Stimulated activated CD4-positive, alpha-beta T cell treated with anti-CD3 and anti-CD28 coated beads, Interleukin-1b, Interleukin-23, amount 100 ng/mL, for 1 hour (primary cell): ENCODE measurements at places on chromosomes 7 and 10.
A peak's percentile ranks its signal among the peaks of the same experiment; 100 is the strongest.

DNA sequence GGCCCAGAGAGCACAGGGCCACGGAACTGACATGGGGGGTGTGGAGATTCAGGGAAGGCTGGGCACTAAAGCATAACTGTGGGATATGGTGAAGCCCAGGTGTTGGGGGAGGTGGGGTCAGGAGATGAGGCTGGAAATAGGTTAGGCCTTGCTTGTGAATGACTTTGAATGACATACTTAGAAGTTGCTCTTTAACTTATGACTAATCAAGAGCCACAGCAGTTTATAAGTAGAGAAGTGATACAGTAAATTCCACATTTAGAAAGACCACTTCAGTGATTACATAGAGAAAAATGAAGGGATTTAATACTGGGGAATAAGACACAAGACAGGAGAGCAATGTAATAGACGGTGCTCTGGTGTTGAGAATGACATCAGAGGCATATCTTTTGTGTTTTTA, 120.8 kb upstream of the SEC61G start:
- no peak for DNase-seq

DNA sequence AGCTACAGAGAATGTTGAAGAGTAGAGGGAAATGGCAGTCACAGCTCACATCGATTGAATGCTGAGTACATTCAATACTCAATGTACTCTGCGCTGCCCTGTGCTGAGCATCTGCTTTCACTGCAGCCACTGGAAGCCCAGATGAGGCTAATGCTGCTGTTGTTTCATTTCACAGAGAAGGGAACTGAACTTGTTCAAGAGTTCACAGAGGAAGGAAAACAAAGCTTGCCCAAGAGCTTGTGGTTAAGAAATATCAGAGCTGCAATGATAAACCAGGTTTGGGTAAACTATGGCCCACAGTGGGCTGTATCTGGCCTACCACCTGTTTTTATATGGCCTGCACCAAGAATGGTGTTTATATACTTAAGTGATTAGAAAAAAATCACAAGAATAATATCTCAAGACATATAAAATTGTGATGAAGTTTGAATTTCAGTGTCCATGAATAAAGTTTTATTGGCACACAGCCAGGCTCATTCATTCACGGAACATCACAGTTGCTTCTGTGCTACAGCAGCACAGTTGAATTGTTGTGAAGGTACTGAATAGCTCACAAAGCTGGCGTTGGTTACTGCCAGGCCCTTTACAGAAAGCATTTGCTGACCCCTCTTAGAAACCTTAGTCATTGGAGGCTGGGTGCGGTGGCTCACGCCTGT, 64.1 kb downstream of the CFAP58 start:
- no peak for DNase-seq

DNA sequence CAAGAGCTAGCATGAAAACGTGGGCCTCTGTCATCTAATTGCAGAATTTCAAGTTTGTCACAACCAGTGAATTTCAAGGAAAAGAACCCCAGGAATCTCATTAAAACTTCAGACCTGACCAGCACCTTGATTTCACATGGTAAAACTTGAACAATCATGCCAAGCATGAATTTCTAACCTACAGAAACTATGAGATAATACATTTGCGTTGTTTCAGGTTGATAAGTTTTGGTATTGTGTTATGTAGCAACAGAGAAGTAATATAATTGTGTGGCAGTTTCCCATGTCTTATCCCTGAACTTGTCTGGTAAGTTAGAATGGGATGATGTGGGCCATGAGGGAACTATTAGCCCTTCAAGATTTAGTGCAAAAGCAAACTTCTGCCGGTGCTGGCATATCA, 530.1 kb downstream of the ANKRD7 start:
- DNase-seq: no peak

- no peak for DNase-seq
Observed at GRCh38 chr10:86690657-86691084, 22.4 kb downstream of the LDB3 start.

DNA sequence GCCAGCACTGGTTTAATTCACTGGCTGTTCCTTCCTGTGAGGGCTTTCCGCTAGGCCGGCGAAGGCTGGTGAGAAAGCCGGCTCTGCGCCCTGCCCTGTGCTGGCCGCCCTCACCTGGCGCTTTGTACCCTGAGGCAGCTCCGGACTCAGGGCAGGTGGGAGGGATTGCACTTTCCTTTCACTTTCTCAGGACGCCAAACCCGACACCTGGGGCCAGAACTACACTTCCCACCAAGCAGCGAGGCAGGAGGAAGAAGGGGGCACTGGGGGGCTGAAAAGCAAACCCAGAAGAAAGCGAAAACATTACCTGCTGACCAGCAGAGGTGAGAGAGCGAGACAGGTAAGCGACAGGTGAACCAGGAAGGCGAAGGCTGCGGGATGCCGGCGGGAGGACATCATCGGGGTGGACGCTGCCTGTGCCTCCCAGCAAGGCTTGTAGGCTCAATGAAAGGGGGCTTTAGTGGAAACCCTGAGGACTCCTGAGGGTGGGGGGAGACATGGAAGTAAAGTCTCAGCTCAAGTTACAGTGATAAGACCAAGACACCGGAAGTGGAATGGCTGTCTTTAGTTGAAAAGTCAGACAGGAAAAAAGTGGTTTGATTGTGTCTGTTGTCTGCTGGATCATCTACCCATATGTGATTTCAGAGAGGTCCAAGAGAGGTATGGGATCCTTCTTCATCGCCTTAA, at the start of gene RAB19:
TSS of gene RAB19 (plus strand) at position 181 of the 687 bp plus-strand sequence. CDS start 3,589 bp downstream, outside the sequence.
- DNase-seq: peak; percentile 14

DNA sequence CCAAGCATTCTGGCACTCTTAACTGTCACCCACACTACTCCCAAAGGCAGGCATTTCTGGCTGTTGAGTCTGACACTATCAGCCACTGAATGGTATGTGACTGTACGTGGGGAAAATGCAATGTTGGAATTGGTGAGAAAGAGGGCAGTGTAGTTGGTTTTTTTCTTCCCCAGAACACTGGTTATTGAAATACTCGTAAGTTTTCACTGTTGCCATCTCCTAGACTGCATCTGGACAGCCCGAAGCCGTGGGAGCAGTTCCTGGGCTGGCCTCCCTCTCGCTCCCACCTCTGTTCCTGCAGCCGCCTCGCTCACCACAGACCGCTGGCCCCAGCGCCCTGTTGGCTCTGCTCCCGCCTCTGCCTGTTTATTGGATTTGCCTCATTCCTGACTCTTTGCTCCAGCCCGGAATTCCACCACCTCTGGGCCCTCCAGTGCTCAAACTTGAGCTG, 5.7 kb downstream of the PLCE1 start:
- no peak for DNase-seq

DNA sequence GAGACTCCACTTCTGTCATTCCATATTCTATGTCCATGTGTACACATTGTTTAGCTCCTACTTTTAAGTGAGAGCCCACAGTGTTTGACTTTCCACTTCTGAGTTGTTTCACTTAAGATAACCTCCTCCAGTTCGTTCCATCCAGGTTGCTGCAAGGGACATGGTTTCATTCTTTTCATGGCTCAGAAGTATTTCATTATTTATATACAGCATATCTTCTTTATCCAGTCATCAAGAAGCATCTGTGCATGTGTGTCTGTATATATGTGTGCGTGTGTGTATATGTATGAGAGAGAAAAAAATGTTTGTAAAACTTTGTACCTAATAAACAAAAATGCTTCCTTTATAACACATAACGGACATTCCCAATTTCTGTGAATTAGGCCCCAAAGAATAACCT, 6.2 kb downstream of the SEC61A2 start:
- no peak for DNase-seq

DNA sequence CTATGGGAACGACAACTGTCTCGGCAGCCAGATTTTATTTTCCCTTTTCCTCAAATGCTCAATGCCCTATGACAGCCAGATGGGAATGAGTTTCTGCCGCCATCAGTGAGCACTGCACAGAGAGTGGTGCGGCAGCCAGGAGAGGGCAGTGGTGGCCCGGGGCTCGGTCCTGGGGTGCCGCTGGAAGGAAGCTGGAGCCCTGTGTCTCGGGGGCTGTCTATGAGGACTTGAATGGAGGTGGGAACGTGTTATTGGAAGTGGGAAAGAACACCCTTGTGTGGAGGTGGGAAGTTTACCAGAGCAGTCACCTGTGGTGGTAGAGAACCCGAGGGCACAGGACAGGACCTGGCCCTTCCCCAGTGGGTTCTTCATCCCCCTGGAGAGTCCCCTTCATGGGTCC, 35.8 kb downstream of the JAKMIP3 start:
- DNase-seq: no peak

DNA sequence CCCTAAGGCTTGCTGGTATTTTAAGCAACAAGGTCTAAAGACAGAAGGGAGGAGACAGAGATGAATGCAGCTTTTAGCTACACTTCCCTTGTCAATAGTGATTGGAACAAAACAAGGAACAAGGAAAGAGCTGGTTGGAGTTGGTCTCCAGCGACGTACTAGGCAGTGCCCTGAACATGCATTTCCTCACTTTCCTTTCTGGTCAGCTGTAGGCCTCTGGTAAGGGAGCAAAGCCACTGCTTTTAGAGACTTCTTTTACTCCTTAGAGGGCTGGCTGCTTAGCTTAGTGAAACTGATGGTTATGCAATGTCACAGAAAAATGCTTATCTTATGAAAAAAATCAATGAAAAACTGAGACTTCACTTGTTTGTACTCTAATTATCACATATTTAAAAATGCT, 75.5 kb upstream of the TRIL start:
- no peak for DNase-seq

DNA sequence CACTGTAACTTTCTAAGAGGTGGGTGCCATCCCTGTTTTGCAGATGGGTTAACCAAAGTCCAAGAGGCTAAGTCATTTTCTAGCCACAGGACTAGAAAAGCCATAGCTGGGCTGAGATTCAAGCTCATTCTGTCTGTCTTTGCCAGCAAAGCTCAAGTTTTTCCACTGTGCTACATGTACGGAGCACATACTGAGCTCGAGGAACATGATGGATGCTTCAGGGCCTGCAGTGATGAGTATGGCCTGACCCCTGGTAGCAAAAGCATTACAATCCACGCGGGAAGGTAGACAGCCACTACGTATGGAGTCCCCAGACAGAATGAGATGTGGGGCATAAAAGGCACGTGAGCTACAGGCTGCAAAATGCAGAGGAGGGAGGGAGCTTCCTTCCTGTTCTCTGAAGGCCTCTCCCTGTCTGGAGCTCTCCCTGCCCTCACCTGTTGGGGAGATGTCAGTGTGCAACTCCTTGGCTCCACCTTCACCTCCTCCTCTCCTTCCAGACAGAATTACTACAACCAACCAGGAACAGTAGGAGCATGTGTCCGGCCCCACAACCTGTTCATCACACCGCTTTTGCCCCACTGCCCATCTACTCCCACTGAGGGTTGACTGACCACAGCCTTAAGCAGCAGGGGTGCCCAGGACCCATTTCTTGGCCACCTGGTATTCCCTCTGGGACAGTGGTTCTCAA, 16.4 kb downstream of the ITPRIP start:
- DNase-seq: no peak

DNA sequence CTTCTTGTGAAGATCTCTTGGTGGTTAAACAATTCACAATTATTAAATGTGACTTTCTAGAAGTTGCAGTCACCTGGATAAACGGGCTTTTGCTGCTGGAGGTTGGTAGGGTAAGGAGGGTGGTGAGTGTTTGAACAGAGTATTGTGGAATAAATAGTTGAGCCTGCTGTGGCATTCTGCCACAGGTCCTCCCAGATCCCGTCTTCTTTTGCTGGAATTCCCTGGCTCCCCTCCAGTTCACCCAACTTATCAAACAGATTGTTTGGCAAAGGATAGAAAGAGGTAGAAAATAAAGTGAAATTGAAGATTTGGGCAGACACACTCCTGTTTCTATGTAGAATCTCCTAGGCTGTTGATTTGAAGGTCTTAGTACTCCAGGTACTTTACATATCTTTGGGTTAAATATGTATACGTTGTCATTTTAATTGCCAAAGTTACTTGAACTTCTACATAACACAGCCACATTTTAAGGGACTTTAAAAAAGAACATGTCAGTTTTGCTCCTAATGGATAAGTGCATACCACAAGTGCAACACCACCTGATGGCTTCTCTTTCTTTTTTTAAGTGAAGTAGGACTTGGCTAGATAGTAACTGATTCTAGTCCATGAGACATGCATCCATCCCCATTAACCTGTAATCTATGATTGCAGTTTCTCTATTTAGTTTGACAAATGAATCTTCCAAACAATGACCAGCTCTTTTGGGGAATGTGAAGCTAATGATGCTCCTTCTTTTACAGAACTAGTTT, 83.0 kb downstream of the ARL4A start:
- no peak for DNase-seq

GRCh38 chr10:118473305-118473960, 122.0 kb downstream of the PRLHR start:
- no peak for DNase-seq

DNA sequence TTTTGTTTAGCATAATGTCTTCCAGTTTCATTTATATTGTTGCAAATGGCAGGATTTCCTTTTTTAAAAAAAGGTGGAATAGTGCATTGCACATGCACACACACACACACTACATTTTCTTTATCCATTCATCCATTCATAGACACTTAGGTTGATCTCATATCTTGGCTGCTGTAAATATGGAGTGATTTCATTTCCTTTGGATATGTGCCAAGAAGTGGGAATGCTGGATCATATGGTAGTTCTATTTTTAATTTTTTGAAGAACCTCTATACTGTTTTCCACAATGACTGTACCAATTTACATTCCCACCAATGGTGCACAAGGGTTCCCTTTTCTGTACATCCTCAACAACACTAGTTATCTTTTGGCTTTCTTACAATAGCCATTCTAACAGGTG, 68.9 kb downstream of the EBLN1 start:
- no peak for DNase-seq
